HTR-8/SVneo (cell line): ENCODE measurements at places on chromosomes 11 and 22.

GRCh38 chr11:12184699-12185098, 74.3 kb downstream of the MICAL2 start:
- no peak for DNase-seq

GRCh38 chr11:129790106-129790505, 25.5 kb upstream of the TMEM45B start:
- DNase-seq: no peak

DNA sequence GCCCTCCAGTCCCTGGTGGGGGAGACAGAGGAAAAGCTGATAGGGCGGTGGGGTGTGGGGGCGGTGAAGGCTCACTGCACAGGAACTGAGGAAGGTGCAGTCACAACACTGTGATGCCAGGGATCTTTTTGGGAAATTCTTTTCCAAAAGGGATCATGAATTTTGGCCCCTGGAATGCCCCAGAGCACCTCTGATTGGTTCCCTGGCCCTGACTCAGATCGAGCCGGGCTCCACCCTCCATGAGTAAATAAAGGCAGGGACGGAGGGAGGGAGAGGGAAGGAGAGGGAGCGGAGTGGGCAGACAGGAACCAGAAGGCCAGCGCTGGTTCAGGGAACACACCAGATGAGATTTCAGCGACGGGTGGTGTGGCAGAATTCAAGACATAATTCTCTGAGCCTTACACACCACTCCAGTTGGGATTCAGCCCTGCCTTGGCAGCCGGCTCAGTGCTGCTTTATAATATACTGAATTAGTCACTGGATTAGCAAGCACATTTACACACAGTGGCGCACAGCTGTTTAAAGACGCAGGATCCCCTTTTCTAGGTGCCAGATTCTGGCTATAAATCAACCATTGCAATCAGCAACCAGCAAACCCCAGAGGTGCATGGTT, 80.3 kb downstream of the ETS1 start:
- DNase-seq: no peak

DNA sequence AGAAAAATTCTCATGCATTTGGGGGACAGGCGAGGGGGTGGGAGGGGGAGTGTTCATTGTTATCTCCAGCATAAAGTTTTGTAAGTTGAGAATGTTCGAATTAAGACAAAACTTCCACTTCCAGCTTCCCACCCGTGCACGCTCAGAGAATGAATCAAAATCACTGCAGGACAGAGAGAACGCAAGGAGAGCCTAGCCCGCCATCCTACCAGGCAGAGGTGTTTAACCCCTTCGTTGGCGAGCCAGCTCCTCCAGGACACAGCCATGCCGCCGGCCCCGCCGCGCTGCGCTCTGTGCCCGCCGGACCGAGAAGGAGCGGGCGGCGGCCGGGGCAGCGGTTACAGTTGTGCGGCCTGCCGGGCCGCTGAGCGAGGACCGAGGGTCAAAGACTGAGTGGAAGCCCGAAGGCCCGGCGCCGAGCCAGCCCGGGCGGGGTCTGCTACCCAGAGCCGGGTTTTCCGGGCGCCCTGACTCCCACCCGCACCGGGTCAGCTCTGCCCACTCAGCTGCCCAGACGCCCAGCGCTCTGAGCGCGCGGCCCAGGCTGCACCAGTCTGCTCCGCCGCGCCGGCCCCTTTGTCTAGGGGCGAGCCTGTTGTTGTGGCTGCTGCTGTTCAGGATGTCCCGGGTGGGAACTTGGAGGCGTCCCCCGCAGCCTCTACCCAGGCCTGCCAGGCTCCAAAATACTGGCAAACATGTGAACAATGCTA, at the start of gene NOX4:
Gene NOX4, minus strand, starts transcription at position 395 of the 710 bp plus-strand sequence. Its CDS starts 129 bp downstream, at position 266.
- DNase-seq: peak; percentile 18

- DNase-seq: no peak
These were observed 542 bp downstream of the HPS4 start for GRCh38 chr22:26483043-26483438.

DNA sequence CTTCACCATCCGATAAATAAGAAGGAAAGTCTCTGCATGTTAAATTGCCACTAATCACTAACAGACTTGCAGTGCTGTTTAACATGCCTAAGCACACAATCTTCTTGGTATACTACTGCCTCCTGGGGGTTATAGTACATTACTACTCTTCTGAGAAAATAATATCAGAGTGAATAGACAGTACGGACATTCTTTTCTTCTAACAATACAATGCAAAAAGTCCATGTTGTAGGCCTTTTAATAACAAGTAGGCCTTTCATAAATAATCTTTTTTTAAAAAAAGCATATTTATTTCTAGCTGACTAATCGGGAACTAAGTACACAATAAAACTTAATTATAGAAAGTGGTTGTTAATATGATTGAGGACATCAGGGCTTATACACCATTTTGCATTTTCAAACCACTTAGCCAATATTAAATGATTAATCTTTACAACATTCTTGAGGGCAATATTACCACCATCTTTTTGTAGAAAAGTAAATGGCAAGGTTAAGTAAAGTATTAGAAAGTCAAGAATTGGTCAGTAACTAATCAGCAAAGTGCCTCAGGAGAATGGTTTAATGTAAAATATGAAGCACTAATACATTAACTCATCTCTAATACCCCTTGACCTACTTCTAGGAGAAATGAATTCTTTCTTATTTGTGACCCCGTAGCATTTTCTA, 84.7 kb downstream of the TTC28 start:
- peak; percentile 23 for DNase-seq

GRCh38 chr11:36449561-36450096, 60.4 kb downstream of the TRAF6 start:
- DNase-seq: no peak

DNA sequence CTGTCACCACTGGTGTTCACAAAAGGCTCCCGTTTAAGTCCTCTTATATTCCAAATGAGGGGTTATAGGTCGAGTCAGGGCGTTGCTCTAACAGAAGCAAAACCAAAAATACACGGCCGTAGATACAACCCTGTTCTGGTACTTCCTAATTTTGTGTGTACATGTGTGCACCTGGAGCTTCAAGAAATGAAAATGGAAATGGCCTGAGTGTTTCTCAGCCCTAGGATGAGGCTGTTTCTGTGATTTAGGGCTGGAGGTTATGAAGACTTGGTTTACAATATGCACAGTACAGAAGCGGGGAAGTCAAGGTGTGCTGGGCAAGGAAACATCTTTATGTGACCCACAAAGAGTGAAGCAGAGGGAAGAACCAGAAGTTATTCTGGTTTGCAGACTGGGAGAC, 110.4 kb upstream of the OR4B1 start:
- no peak for DNase-seq

DNA sequence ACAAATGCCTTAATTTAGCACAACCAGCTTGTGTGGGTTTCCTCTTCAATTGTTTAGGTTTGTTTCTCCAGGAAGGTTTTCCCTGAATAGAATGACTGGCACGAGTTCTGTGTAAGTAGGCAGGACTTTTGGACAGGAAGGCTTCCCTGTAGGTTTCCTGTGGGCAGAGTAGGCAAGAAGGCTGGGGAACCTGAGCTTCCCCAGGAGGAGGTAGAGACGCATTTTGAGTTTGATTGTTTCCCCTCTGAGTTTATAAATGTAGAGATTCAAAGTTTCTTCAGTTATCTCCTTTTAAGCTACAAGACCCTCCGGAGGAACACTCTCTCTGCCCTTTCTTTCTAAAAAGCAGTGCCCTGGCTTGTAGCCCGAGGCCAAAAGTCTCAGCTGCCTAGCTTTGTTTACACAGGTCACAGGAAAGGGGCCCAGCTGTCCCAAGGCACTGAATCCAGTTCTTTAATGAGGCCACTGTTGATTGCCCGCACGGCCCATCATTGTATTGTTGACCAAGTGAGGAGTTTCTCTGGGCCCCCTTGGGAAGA, 66.6 kb upstream of the RDX start:
- DNase-seq: peak; percentile 33

DNA sequence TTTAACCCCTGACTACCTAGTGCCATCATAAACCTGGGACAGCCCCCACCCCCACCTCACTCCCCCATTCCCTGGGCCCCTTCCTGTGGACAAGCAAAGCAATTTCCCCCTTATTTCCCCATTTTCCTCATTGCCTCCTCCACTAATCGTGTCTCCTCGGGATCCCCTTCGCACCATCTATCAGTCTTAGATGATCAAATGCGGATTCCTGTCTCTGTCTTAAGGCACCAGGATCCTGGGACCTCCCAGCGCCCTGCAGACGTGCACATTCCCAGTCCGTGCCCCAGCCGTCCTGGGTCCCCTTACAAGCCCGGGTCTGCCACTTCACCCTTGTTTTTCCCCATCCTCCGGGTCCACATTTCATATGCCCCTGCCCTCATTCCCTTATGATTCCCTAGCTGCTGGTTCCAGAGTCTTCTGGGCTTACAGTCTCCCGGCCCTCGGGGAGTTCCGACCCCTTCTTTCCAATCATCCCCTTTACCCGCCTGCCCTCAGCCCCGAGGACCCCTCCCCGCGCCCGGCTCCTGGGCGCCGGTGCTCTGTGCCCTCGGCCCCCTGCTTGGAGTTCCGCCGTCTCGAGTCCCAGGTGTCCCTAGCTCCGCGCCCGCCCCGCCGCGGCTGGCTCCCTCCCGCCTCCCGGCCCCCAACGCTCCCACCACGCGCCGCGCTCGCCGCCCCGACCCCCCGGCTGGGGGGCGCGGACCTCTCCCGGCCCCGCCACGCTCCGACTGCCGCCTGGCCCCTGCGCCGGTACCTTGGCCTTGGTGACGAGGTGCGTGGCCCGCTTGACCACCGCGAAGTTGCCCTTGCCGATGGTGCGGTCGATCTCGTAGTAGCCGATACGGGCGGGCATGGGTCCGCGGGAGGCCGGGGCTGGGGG, 599 bp downstream of the SIK3 start:
- peak; percentile 32 for DNase-seq

GRCh38 chr11:99349151-99349673, 328.5 kb downstream of the CNTN5 start:
- no peak for DNase-seq

DNA sequence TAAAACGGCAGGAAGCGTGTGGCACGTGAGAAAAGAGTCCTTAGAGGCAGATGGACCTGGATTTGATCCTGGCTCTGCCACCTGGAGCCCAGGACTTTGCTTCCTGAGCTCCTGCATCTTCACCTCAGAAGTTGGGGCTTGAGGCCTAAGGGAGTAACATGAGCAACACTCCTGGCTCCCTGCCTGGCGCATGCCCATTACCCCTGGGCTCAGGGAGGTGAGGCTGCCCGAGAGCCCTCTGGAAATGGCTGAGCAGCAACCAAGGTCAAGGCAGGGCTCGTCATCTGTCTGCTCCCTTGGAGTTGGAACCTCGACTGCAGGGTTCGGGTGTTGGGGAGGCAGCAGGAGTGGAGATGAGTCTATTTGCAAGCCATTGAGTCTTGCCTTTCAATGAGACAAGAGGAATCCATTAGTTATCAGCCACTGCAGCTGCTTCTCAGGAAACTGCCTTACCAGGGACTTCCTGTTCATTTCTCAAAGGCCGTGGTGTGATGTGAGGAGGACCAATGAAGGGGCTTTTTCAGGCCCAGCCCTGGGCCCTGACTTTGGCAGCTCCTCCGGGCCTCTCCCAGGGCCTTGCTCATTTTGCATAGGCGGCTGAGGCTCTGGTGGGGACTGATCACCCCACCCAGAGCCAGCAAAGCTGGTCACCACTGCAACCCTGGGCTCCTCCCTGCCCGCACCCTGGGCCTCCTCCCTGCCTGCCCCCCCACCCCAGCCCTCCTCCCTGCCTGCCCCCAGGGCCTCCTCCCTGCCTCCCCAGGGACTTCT, 6.4 kb downstream of the FADS2 start:
- no peak for DNase-seq
